GM23248 (cell line): ENCODE measurements at places on chromosomes 11 and 22. TPM values are rescaled to one million over a fixed set of nuclear protein-coding genes. Genes with fewer than 3 reads are reported as not detected.
A peak's percentile ranks its signal among the peaks of the same experiment; 100 is the strongest.

Gene MUC5AC
- not detected in 2 replicates for total RNA-seq

DNA sequence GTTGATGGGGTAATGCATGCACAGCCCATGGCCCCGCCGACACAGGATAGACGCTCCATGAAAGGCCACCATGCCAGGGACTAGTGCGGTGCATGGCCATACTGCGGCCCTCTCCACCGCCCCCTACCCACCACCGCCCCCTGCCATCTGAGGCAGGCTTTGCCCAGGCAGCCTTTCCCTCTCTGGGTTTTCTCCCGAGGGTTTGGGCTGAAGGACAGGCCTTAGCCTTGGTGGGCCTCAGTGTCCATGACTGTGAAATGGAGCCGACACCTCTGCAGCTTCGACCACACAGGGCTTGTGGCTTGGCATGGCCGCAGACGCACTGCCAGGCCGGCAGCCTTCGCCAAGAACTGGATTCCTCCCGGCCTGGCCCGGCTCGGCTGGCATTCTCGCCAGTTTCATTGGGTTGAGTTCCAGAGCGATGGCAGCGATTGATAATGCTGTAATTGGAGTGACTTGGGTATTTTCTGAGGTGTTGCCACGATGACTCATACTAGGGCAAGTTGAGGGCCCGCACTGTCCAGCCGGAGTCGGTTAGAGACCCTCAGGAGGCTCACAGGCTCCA is 111.3 kb downstream of the WNT7B start:
- no peak overlapping the region for H3K27ac ChIP-seq
- H3K36me3 ChIP-seq, result no peaks in the 10 kb centered on the region
- no peak overlapping the region for H3K4me3 ChIP-seq

- H3K36me3 ChIP-seq, result no peaks in the 10 kb centered on the region
- H3K27me3 ChIP-seq, result no peaks in the 10 kb centered on the region
- no peak for DNase-seq
- no peak overlapping the region for H3K27ac ChIP-seq
Measured at GRCh38 chr11:25794804-25795203, 537.1 kb upstream of the ANO3 start.

- no peak for DNase-seq
- no peaks in the 10 kb centered on the region for H3K36me3 ChIP-seq
- peaks cover 14% of the 10 kb centered on the region for H3K4me1 ChIP-seq
- H3K27ac ChIP-seq, result no peak overlapping the region
- H3K4me3 ChIP-seq, result no peak overlapping the region
Measured at GRCh38 chr22:45248832-45249561, 8.3 kb upstream of the KIAA0930 start.

GRCh38 chr11:111305876-111306275 is 7.5 kb downstream of the POU2AF3 start:
- no peak overlapping the region for H3K4me3 ChIP-seq
- H3K36me3 ChIP-seq, result no peaks in the 10 kb centered on the region
- peaks cover 60% of the 10 kb centered on the region for H3K27me3 ChIP-seq
- no peak overlapping the region for H3K27ac ChIP-seq
- H3K4me1 ChIP-seq, result no peaks in the 10 kb centered on the region
- no peak for DNase-seq

Gene TBC1D10A
- 16.9 and 26.3 TPM in 2 replicates for total RNA-seq

Gene EFEMP2
- total RNA-seq, result 308 and 328 TPM in 2 replicates

DNA sequence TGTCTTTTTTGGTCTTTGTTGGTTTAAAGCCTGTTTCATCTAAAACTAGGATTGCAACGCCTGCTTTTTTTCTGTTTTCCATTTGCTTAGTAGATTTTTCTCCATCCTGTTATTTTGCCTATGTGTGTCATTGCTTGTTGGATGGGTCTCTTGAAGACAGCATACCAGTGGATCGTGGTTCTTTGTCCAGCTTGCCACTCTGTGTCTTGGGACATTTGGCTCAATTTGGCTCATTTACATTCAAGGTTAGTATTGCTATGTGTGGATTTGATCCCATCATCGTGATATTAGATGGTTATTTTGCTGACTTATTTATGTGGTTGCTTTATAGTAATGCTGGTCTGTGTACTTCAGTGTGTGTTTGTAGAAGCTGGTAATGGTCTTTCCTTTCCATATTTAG is 31.4 kb upstream of the ANKK1 start:
- H3K27me3 ChIP-seq, result no peaks in the 10 kb centered on the region
- H3K4me3 ChIP-seq, result no peak overlapping the region
- no peaks in the 10 kb centered on the region for H3K4me1 ChIP-seq
- 0 out of 2 replicates have a peak, but pooled peaks cover 3% of the 10 kb centered on the region for H3K36me3 ChIP-seq
- no peak overlapping the region for H3K27ac ChIP-seq
- DNase-seq, result no peak

Gene OR52E5
- not detected in 2 replicates for total RNA-seq

Gene USH1C
- total RNA-seq, result not detected in 2 replicates

- no peaks in the 10 kb centered on the region for H3K36me3 ChIP-seq
- H3K4me3 ChIP-seq, result no peak overlapping the region
- H3K27me3 ChIP-seq, result no peaks in the 10 kb centered on the region
- DNase-seq, result no peak
- no peak overlapping the region for H3K27ac ChIP-seq
- H3K4me1 ChIP-seq, result no peaks in the 10 kb centered on the region
Measured at GRCh38 chr22:27827604-27828587, 26.3 kb upstream of the MN1 start.

Gene SLC22A25
- total RNA-seq, result not detected in 2 replicates

Gene CCDC87
- total RNA-seq, result 0.11 and 0.13 TPM in 2 replicates

Gene KDELR3
- total RNA-seq, result 191 and 197 TPM in 2 replicates

GRCh38 chr11:73907191-73907590 is 30.4 kb downstream of the PAAF1 start:
- DNase-seq, result peak; percentile 69
- no peaks in the 10 kb centered on the region for H3K27me3 ChIP-seq
- no peak overlapping the region for H3K27ac ChIP-seq
- H3K4me1 ChIP-seq, result 0 out of 2 replicates have a peak, but pooled peaks cover 5% of the 10 kb centered on the region
- H3K4me3 ChIP-seq, result no peak overlapping the region

DNA sequence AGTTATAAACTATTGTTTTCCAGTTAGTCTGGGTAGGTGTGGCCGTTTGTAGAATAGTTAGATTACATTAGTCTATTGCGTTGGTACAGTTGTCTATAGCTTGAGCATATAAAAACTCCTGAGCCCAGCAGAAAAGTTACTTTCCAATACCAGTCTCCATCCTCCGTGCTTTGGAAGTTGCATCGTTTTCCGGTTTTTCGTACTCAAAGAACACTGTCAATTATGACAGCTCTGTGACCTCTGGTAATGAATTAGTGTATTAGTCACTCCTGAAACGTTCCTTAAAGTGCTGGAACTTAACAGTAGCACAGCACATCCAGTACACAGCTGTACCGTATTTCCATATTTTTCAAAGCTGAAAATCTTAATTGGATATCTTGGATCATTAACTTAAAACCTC is 808 bp upstream of the MSANTD2 start:
- H3K4me1 ChIP-seq, result peaks cover 26% of the 10 kb centered on the region
- peak overlapping the region; percentile 95 for H3K4me3 ChIP-seq
- no peaks in the 10 kb centered on the region for H3K36me3 ChIP-seq
- no peaks in the 10 kb centered on the region for H3K27me3 ChIP-seq
- H3K27ac ChIP-seq, result peak overlapping the region; percentile 91

DNA sequence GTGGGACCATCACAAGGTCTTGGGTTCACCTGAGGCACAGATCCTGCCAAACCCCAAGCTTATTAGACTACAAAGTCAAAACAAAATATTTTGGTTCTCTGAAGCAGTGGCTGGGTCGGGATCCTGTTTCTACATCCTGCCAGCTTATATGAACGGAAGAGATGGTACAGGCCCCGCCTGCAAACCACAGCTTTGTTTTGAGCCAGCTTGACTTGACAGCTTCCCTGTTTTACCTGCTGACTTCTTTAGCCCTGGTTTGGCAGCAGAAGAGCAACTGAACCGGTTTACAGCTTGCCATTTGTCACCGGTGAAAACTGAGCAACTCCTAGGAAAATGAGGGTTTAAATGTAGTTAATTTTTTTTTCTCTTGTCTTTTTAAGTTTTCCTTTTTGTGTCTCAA is 11.4 kb downstream of the PACS1 start:
- no peaks in the 10 kb centered on the region for H3K36me3 ChIP-seq
- H3K4me1 ChIP-seq, result peaks cover 62% of the 10 kb centered on the region
- DNase-seq, result peak; percentile 29
- no peaks in the 10 kb centered on the region for H3K27me3 ChIP-seq
- H3K4me3 ChIP-seq, result no peak overlapping the region

DNA sequence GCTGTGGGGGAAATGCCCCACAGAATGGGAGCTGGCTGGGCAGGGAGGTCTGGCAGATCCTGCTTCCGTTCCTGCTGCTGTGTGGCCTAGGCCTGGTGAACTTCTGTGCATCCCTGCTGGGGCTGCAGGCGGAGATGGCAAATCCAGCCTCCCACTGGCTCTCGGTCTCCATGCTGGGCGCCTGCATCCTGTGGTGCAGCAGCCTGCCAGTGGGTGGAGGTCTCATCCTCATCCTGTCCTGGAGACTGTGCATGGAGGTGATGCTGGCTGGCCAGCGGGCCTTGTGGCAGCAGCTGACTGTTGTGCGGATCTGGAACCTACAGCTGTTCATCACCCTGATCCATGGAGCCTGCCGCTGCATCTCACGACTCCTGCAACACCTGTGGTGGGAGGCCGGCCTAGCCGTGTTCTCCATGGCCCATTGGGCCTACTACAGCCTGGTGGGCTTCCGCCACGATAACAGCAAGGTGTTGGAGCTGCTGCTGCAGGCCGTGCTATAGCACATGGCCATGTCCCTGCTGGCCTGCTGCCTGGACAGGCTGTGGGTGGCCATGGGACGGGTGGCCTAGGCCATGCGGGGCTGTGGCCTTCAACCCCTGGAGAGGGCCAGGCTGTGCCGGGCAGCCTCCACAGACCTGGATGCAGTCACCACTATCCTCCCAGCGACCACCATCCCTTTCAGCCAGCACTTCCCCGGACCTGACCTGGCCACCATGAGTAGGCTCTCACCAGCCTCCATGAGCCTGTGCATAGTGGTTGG is 8.8 kb upstream of the RPL3 start:
- H3K4me1 ChIP-seq, result peaks cover 6% of the 10 kb centered on the region; the same call in 1 of the 2 replicates
- no peak for DNase-seq
- no peak overlapping the region for H3K4me3 ChIP-seq
- H3K27me3 ChIP-seq, result no peaks in the 10 kb centered on the region

Gene PHOX2A
- not detected in 2 replicates for total RNA-seq

Gene UBQLN3
- total RNA-seq, result not detected in 2 replicates

- no peaks in the 10 kb centered on the region for H3K36me3 ChIP-seq
- H3K27ac ChIP-seq, result no peak overlapping the region
- no peak overlapping the region for H3K4me3 ChIP-seq
- DNase-seq, result no peak
- H3K4me1 ChIP-seq, result no peaks in the 10 kb centered on the region
Measured at GRCh38 chr11:8973121-8973520, 8.9 kb upstream of the TMEM9B start.

DNA sequence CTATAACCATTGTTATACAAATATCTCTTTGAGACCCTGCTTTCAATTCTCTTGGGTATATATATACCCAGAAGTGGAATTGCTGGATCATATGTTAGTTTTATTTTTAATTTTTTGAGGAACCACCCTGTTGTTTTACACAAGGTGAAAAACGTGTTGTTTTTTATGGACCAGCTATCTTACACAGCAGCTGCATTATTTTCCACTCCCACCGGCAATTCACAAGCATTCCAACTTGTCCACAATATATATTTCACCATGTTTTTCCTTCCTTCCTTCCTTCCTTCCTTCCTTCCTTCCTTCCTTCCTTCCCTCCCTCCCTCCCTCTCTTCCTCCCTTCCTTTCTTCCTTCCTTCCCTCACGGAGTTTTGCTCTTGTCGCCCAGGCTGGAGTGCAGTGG is 6.3 kb upstream of the APOL5 start:
- H3K4me3 ChIP-seq, result no peak overlapping the region
- H3K27me3 ChIP-seq, result no peaks in the 10 kb centered on the region; the same call in 1 of the 2 replicates
- no peaks in the 10 kb centered on the region for H3K4me1 ChIP-seq
- no peak overlapping the region for H3K27ac ChIP-seq
- no peak for DNase-seq

Gene LRFN4
- 38.3 and 42.2 TPM in 2 replicates for total RNA-seq

GRCh38 chr11:45402049-45402630 is 116.0 kb upstream of the SYT13 start:
- DNase-seq, result no peak
- H3K27ac ChIP-seq, result no peak overlapping the region
- H3K4me3 ChIP-seq, result no peak overlapping the region
- H3K27me3 ChIP-seq, result peaks cover 13% of the 10 kb centered on the region
- H3K4me1 ChIP-seq, result peaks cover 8% of the 10 kb centered on the region
- no peaks in the 10 kb centered on the region for H3K36me3 ChIP-seq

GRCh38 chr11:14371249-14371648 is 12.3 kb upstream of the RRAS2 start:
- no peak overlapping the region for H3K4me3 ChIP-seq
- peaks cover 37% of the 10 kb centered on the region for H3K4me1 ChIP-seq
- no peak for DNase-seq
- no peaks in the 10 kb centered on the region for H3K36me3 ChIP-seq
- no peak overlapping the region for H3K27ac ChIP-seq

Gene OR4C15
- total RNA-seq, result not detected in 2 replicates

- no peak for DNase-seq
- H3K27me3 ChIP-seq, result no peaks in the 10 kb centered on the region
- no peak overlapping the region for H3K4me3 ChIP-seq
- H3K4me1 ChIP-seq, result no peaks in the 10 kb centered on the region
Measured at GRCh38 chr22:20186183-20186870, 35.5 kb upstream of the CCDC188 start.

GRCh38 chr11:74846770-74847169 is 98.1 kb downstream of the RNF169 start:
- H3K27ac ChIP-seq, result no peak overlapping the region
- H3K4me1 ChIP-seq, result peaks cover 22% of the 10 kb centered on the region
- DNase-seq, result peak; percentile 43

GRCh38 chr11:36409152-36409816 is 100.8 kb downstream of the TRAF6 start:
- H3K36me3 ChIP-seq, result peaks cover 7% of the 10 kb centered on the region; the same call in 1 of the 2 replicates
- no peak overlapping the region for H3K27ac ChIP-seq
- 0 out of 2 replicates have a peak, but pooled peaks cover 5% of the 10 kb centered on the region for H3K4me1 ChIP-seq
- H3K4me3 ChIP-seq, result no peak overlapping the region
- no peaks in the 10 kb centered on the region for H3K27me3 ChIP-seq

DNA sequence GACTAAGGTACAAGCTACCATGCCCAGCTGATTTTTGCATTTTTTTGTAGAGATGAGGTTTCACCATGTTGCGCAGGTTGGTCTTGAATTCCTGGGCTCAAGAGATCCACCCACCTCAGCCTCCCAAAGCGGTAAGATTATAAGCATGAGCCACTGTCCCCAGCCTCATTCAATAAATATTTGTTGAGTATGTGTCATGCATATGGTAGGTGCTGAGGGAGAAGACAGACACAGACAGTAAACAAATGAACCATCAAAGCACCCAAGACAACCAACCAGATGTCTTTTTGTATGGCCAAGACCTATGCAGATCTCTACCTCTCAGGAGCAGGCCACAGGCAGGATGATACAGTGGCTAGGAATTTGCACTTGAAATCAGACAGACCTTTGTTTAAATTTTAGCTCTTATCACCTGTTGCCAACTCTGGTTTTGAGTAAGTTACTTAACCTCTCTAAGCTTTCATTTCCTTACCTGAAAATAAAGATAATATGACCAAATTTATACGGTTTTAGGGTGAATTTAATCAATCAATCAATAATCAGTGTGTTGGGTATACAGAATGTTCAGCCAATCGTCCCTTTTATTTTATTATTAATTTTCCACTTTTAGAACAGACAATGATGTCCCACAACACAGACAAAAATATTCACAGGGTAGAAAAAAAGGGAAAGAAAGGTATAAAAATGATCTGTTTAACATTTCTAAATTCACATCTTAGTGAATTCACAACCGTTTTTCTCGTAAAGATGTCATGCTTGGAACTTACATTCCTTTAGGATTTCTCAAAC is 128.2 kb downstream of the SGSM3 start:
- peak overlapping the region; percentile 94 for H3K27ac ChIP-seq
- H3K36me3 ChIP-seq, result no peaks in the 10 kb centered on the region
- peaks cover 43% of the 10 kb centered on the region for H3K4me1 ChIP-seq
- H3K27me3 ChIP-seq, result no peaks in the 10 kb centered on the region

Gene VSIG2
- not detected in 2 replicates for total RNA-seq
